ENCODE measurements at places on chromosomes 2 and 18.

DNA sequence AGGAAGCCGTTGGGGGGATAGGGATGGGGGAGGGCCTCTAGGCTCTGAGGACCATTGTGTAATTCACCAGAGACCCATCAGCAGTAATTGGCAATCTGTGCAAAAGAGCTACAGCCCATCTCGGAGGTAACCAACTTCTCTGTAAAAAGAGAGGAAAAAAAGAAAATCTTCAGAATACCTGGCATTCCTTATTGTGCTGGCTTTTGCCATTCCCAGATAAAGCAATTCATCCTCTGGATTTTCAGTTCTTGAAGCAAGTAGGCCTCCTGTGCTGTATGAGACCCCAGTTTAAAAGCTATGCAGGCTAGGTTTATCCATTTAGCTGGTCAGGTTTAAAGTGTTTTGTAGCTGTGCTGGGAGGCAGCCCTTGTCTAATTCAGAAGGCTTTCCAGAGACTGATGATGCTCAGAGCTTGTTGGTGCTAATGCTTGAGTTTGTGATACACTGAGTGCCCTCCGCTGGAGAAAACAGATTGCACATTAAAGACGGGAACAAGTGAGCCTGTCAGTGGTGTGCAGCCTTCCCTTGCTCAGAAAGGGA, at the start of gene LRRTM4:
TSS of gene LRRTM4 (minus strand) at position 446 of the 540 bp plus-strand sequence.
- no peak for DNase-seq

DNA sequence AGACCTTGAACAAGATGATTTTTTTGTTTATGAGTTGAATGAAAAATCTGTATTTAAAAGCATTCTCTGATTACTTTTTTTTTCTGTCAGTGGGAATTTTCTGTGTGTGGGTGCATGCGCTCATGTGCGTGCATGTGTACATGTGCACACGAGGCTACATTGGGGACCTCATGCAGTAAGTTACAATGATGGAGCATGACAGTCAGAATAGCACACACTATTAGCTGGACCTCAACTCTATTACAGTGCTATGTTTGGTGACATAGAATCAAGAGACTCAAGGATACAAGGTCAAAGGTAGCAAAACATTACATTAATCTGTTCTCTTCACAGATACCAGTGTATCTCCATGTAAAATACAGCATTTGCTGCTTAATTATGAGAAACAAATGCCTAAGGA, 276.8 kb upstream of the FIGN start:
- DNase-seq = no peak

DNA sequence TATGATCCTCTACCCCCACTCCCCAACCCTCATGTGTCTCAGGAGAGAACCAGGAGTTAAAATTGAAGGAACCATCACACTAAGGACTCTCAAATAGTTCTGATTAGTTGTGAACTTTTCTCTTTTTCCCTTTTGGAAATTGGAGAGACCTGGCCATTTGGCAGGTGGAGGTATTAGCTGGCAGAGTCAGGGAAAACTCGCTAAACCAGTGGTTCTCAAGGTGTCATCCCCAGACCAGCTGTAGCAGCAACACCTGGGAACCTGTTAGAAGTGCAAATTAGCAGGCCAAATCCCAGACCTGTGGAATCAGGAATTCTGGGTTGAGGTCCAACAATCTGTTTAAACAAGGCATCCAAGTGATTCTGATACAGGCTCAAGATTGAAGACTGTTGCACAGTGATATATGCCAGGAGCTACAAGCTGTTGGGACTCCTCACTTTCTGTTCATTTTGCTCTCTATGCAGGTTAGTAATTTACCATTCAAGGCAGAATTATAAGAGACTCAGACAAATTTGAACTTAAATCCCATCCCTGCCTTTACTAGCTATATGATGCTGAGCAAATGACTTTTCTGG, 2.8 kb upstream of the TMEM131 start:
- no peak for DNase-seq

GRCh38 chr2:169009865-169010579, 21.1 kb downstream of the ABCB11 start:
- DNase-seq = no peak

- no peak for DNase-seq
Observed at GRCh38 chr2:98084869-98085238, 2.1 kb upstream of the VWA3B start.

Data from CD4-positive, alpha-beta T cell treated with Interleukin-1 beta for 1 hour (primary cell).